ENCODE measurements at places on chromosomes 3 and 15.

GRCh38 chr15:29695489-29696167, 126.6 kb downstream of the TJP1 start:
- DNase-seq = no peak

DNA sequence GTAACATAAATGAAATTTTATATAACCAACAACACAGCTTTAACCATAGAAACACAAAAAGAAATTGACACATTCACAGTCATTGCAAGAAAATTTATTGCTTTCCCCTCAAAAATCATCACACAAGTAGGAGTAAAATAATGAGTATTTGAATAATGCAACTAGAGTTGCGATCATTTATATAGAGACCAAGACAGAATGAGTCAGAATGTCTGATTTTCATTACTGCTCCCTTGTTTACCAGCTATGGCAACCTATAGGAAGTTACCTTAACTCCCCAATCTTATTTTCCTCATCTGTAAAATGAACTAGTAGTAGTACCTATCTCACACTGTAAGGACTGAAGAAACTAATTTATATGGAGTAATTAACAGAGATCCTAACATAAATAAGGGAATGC, 105.4 kb upstream of the CTDSPL start:
- no peak for DNase-seq

DNA sequence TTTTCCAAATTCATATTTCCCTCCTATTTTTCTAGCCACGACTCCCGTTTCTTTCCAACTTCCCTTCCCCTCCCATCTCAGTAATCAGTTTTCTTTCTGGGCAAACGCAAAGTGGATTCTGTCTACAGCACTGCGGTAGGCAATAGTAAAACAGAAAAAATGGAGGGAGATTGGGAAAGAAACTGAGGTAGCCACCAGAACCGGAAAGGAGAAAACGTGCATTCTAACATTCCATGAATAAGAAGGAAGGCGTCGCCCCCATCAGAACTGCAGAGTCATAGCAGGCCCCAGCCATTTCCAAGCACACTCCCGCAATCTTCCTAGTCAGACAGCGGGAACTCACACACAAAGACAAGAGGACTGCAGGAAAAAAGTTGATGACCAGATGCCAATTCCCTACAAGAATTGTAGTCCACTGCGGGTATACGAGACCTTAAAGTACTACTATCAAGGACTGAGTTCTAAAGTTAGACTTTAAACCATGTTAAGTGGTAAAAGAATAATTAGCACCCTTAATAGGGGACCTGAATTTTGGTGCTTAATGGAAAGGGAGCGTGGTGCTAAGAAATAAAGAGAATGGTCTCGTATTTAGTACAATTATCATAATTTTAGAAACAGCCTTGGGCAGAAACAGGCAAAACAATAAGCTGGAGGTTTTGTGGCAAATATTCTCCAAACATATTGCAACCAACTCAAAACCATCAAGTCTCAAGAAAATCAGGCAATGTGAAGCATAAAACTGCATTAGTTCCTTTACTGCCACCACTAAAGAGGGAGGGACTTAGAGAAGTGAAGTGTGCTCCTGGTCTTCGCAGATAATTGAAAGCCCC, 1.4 kb downstream of the PFN2 start:
- no peak for DNase-seq

DNA sequence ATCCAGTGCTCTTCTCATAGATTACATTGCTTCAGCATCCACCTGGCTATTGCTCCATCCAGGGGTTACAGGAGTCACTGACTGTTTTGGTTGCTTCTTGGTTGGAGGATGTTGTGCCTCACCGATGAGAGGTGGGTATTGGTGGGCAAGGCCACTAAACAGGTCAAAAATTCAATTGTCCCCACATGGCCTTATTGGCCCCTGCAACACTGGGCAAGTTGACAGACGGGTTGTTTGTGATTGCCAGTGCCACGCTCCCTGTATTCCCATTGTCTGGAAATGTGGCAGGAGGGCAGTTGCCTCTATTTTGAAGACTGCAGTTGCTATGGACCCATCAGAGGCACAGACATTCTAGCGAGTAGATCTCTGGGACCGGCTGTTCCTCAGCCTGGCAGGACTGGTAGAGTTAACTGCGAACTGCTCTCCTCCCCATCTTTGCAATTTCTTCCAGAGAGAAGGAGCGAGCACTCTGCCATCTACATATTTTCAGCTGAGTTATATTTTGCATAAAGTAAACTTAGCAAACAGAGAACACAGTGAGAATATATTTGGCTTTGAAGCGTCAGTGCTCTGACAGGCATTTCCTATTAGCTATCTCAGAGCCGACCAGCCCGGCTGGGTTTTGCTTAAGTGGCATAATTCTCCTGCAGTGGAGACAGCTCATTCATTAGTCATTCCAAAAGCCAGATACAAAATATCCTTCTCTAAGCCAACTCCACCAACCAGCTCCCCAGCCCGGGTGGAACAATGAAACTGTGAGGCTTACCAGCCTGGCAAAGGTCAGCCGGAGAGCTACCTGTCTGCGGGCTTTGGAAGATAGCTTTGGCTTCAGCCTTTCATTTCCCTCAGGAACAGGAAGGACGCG, 26.0 kb upstream of the MAGEF1 start:
- DNase-seq = no peak

DNA sequence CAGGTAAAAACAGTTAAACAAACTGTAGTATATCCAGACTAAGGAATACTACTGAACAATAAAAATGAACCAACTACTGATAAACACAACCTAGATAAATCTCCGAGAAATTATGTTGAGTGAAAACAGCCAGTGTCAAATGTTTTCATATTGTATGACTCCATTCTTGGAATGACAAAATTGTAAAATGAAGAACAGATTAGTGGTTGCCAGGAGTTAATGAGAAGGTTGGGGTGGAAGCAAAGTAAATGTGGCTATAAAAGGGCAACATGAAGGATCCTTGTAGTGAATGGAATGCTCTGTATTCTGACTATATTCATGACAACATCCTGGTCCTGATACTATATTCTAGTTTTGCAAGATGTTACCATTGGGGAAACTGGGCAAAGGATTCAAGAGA, 27.5 kb upstream of the ACKR4 start:
- DNase-seq = no peak

GRCh38 chr3:184349563-184350470, 11.6 kb downstream of the CLCN2 start:
- DNase-seq = no peak

- DNase-seq = no peak
Observed at GRCh38 chr3:182913889-182914288, 66.4 kb downstream of the DCUN1D1 start.

GRCh38 chr15:53843869-53844569, 84.6 kb upstream of the WDR72 start:
- DNase-seq = no peak

Data from stimulated activated CD8-positive, alpha-beta memory T cell treated with anti-CD3 and anti-CD28 coated beads, Interleukin-7, amount 100 ng/mL, for 1 hour (primary cell).